Stimulated activated CD4-positive, alpha-beta T cell treated with anti-CD3 and anti-CD28 coated beads, Interleukin-2, amount 100 ng/mL, for 24 hours (primary cell): ENCODE measurements at places on chromosomes 2 and 18.

GRCh38 chr2:10900216-10901109 is 11.3 kb upstream of the KCNF1 start:
- no peak for DNase-seq

DNA sequence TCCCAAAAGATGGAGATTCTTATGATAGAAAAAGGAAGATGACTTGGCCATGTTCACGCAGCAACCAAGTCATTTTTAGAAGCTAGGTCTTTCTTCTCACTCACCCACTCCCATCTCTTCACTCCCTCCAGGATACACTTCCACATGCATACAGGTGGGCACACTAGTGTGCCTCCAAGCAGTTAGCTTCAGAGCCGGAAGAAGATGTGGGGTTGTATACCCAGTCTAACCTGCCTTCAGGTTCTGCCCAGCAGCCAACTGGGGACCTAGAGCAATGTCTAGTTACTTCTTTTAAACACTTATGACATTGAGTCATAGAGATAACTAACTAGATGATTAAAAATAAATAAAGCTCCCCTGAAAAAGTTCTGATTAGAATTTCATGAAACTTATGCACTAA is 21.8 kb upstream of the TANK start:
- DNase-seq, result no peak

DNA sequence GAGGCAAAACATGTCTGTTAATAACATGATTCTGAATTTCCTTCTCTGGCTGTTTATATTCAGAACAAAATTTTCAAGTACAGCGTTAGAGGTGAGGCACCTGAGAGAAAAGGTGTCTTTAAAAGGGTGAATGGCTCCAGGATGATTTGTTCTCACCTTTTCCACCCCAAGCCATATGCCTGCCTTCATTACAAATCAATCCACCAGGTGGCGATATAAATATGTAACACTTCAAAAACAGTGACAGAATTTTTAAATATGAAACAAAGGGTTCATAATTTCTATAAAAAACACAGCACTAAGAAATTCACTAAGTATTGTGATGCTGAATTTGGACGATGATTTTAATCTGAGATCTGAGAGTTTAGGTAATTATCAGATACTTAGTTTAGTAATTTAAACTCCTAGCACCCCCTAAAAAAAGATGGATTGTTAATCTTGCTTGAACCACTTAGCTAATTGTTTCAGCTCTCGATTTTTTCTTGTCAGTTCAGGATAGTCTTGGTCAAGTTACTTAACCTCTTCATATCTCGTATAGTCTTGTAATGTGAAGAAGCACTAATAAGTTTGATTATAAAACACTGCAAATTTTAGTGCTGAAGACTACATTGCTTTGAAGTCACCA is 528.8 kb downstream of the CPS1 start:
- no peak for DNase-seq

DNA sequence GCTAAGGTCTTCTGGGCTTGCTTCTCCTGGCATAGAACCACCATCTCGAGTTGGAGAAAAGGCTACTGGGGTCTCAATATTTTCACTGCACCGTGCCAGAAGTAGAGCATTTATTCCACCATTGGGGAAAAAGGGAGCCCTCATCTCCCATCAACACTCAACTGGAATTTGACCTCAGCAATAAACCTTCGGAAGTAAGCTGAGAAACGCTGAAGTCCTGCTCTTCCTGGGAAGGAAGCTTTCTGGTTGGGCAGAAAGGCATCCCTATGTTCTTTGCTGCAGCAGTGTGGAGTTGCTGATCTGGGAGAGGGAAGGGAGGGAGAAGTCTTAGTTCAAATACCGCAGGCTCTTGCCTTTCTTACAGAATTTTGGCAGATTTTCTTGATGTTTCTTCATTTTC is 368.8 kb downstream of the NUP35 start:
- no peak for DNase-seq

DNA sequence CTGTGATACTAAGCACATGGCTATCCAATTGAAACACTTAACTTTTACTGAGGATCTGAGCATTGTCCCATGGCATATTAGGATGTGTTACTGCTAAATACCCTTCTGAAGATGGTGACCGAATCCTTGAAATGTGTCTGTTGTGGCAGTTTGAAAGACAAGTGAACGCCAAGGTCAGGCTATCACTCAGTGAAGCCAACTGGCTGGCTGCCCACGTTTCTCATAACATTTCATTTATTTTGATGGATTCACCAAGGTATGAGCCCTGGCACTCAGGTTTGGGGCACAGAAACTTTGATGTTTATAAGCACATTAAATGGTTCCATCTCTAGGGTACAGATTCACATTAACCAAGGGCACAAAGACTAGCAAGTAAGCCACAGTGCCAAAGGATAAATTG is 850.3 kb downstream of the DPP10 start:
- DNase-seq, result no peak

DNA sequence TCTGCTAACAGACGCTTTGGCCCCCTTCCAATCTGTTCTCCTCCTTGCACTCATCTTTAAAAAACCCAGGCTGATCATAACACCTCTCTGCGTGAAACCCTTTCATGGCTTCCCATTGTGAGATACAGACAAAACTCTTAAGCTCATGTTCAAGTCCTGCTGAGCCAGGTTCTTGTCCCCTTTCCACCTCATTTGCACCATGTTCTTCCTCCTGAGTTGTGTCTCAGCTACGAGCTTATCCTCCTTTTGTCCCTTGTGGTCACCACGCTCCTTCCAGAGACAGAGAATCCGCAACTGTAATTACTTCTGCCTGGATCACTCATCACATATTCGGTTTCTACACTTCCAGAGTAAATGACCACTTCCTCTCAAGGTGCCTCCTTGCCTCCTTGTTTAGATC is 238.8 kb downstream of the ACTR3 start:
- no peak for DNase-seq

DNA sequence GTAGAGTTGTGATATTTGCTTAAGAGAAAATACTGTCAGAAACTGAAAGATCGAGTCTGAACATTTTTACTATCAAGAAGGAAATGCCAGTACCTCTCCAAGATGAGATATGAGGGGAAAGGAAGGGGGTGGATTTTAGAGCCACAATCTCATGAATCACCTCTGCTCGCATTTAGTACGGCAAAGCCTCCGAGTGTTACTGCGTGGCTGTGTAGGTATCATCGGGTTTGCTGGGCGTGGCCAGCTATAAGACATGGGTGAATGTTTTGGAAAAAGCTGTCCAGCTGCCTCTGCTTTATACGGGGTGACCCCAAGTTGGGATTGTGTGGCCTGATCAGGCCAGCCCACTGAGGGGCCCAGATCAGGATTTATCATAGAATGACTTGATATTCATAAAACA is 826.4 kb downstream of the SOCS6 start:
- no peak for DNase-seq

DNA sequence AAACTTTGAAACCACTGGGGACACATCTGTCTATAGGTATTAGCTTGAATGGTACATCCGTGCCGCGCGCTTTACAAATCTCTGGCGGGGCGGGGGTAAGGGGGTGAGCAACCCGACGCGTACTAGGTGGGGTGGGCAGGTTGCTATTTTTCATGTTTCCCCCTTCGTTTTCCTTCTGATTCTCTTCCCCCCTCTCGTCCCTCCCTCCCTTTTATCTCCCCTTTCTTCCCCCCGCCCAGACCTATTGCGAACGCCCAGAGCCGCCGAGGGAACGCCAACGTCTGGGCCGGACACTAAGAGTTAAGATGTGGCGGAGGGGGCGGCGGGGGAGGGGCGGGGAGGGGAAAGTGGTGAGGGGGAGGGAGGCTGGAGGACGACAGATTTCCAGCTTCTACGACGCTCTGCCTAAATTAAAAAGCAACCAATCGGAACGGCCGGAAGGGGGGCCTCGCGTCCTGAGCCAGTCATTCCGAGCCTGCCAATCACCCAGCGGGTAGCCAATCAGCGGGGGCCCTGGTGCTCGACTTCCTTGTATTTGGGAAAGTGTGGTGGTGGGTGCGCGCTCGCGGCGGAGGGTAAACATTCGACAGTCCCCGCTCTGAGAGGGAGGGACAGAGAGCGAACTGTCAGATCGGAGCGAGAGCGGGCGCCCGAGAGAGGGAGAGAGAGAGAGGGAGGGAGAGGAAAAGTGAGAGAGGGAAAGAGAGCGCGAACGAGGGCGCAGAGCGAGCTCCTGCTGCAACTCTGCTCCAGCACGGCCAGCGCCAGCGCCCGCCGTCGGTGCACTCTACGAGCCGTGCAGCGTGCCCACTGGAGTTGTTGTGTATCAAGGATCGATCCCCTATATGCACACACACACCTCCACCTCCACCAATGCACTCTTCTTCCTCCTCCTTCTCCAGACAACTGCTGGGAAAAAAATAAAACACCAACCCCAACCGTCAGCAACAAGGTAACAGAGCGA is at the start of gene POU3F3:
Gene POU3F3 (plus strand): TSS at position 582 of the 964 bp plus-strand sequence. CDS start 1,396 bp downstream, outside the sequence.
- peak; percentile 64 for DNase-seq

DNA sequence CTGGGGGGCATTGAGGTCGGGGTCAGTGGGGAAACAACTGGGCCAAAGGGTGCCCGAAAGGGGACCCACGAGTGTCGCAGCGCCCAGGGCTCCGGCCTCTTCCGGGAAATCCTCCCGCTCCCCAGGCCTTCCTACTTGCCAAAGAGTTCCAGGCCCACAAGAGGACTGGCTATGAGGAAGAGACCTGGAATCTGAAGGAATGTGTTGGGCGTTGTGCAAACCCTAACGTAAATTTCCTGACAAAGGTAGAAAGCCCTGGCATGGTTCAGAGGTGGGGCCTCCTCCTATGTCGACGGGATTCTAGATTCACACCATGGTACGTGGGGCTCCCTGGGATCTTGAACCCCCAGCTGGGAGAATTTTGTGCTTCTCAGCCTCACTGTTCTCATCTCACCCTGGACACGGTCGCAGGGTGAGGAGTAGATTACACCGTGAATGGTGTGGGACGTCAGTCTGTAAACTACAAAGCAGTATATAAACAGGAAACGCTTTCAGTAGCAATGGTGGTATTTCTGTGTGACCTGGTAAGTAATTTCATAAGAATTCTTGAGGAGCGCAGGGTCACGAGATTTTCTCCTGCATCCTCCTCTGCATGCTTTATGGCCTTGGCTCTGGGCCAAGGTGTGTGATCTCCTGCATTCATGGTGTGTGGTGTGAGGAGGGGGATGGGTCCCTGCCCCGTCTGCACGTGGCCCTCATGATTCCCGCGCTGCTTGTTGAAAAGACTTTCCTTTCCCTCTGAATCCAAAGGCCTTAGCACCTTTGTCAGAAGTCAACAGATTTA is 868 bp downstream of the HSBP1L1 start:
- peak; percentile 29 for DNase-seq

- no peak for DNase-seq
These were observed 294.6 kb downstream of the RDH14 start for GRCh38 chr2:18265614-18266586.

GRCh38 chr18:51561821-51562220 is 364.3 kb upstream of the MEX3C start:
- DNase-seq, result no peak

GRCh38 chr2:196054631-196055030 is 14.0 kb downstream of the DNAH7 start:
- no peak for DNase-seq

DNA sequence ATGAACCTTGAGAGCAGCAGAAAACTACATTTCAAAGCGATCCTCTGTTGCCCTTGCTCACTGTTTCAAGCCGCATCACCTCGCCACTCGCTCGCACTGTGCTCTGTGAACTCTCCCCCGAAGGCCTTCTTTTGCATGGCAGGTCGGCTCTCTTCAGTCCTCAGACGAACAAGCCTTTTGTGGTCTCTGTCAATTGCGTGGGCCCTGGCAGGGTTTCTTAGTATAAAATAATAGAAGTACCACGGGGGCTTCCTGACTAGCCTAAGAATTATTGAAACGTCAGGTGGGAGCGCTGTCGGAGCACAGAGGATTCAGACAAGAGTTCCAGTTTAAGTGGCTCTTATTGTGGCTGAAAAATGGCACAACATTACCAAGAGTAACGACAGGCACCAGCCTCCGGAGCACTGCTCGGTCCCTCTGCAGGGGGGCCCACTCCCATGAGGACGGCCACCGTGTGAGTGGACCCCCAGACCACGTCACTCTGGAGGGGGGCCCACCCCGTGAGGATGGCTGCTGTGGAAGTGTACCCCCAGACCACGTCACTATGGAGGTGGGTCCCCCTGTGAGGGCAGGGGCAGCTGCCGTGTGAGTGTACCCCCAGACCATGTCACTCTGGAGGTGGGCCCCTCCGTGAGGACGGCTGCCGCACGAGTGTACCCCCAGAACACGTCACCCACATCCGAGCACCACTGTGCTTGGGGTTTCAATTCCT is 237.7 kb downstream of the HDAC4 start:
- DNase-seq, result no peak

- no peak for DNase-seq
These were observed 245.7 kb downstream of the IKZF2 start for GRCh38 chr2:212905640-212906201.

DNA sequence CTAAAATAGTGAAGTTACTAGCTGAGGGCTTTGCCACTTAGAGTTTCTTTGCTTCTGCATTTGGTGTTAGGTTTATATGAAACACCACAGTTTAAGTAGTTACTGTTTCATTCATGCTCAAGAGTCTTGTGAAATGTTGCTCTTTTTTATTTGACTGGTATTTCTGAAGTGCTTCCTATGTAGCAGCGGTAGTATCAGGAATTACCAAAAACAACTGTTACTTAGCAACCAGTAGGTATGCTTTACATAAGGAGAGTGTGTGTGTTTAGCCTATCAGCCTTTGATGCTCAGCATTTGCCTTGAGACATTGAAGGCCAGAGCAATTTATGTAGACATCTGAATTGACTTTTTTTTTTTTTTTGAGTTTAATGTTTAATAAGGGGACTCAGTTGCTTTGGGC is 3.6 kb downstream of the DIS3L2 start:
- no peak for DNase-seq

DNA sequence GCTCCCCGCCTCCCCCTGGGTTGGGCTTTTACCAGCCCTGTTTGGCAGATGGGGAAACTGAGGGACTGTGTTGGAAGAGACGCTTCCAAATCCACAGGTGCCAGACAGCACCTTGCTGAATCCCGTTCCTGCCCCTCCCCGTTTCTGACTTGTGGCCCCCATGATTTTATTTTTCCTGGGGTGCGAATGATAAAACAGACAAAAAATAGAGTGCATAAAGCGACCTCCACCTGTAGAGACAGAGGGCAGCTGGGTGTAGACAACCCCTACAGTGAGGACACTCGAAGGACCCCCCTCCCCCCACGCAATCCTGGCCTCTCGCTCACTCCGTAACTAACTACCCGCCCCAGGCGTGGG is 2.2 kb upstream of the CTDSP1 start:
- DNase-seq, result no peak

- no peak for DNase-seq
These were observed 2.8 kb downstream of the ECEL1 start for GRCh38 chr2:232484628-232485347.

DNA sequence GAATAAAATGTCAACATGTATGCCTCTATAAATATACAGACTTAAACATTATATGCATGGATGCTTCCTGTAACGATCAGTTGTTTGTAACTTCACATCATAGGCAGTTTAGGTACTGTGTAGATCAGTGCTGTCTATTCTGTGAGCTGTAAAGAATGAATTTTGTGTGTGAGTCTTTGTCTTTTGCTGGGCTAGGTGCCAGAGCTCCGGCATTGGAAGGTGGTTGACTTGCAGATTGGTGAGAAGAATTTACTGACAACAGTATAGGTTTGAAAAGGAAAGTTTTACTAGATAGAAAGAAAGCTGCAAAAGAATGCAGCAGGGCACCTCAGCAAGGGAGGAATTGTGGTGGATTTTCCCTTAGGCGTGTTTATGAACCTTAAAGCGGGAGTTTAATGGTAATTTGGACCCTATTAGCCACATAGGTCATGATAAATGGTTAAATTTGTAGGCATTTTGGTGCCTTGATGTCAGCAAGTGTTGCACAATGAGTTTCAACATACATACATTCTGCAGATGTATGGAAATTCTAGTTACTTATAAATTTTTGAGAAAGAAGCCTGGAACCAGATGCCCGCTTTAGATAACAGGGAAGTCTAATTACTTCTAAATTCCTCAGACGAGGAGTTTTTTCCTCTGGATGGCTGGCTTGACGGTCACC is 6.7 kb upstream of the QPCT start:
- no peak for DNase-seq
